ENCODE measurements at places on chromosomes 2 and 18.

DNA sequence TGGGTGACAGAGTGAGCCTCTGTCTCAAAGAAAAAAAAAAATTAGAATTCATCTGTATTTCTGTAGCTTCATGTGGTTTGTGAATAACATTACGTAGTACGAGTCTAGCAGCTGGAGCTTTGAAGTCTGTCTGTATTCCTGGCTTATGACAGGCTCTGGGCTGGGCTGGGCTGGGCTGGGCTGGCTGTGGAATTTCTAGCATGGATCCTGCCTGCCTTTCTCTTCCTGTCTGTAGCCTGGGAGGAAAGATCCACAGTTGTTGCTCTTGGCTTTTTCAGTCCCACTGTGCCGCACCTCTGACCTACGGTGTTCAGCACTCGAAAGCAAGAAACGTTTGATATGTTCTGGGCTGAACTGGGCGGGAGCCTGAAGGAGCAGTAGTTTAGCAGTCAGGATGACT, 55.4 kb downstream of the BOLA3 start:
- DNase-seq: no peak

DNA sequence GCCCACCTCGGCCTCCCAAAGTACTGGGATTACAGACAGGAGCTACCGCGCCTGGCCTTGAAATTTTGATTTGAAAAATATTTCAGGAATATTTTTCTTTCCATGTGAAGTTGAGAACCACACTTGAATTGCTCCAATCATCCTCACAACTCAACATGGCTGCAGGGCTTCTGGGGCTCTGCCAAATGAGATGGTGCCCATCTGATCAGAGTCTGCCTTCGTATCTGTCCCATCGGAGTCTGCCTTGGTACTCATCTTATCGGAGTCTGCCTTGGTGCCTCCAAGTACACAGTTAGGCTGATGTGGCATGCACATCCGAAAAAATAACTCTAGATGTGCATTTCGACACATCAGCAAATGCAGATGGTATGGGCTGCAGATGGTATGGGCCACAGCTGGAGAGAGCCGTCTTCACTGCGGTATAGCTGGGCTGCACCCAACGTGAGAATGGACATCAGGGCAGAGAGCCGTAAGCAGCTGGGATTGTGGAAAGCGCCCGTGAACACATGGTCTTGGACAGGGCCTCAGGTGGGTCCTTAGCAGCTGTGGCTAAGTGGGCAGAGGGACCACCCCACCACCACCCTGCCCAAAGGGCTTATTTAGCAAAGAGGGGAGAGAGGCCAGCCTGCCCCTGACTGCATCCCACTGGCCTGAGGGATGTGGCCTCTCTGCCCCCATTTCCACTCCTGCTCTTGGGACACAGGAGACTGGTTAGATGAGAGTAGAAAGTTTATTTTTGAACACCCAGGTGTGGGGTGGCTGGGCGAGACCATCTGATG, 52.1 kb upstream of the RBM44 start:
- DNase-seq: no peak

GRCh38 chr2:85132834-85133637, at the start of gene TCF7L1:
TSS of gene TCF7L1 (plus strand) at chr2:85133392. CDS start at chr2:85133685, 293 bp downstream.
- DNase-seq: peak; percentile 46

- peak; percentile 54 for DNase-seq
These were observed 10.8 kb upstream of the ERMN start for GRCh38 chr2:157336137-157337010.

DNA sequence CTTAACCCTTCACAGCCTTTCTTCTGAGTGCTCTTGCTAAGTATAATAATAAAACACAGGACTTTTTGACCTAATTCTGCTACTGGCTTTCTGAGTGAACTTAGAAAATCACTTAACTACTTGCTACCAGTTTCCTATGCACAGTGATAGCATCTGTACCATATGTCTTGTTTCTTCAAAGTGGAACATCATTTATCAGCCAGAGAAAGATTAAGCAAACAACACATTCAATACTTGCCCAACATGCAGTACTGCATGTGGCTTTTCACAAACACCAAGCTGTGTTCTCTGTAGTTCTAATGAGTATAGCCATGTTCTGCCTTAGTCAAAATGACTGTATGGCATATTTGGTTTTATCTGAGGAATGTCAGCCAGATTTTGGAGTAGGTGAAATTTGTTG, 1286.6 kb upstream of the ZEB2 start:
- no peak for DNase-seq

- peak; percentile 69 for DNase-seq
These were observed 421 bp upstream of the NAB1 start for GRCh38 chr2:190648289-190649034.

DNA sequence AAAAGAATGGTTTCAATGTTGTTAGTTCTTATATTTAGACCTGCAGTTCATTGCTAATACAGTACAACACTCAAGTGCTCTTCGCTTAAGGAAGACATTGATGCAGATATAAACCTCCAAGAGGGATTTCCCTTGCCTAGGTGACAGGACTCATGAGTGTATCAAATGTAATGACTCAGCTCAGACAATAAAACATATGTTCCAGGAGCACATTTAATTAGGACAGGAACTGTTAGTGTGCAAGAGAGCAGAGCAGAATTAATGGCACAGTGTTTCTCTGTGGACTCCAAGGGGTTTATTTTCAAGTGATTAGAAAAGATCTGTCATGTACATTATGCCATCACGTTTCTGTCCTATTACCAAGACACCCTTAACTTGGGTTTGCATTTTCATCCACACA, 375.0 kb downstream of the LRRTM4 start:
- peak; percentile 73 for DNase-seq

DNA sequence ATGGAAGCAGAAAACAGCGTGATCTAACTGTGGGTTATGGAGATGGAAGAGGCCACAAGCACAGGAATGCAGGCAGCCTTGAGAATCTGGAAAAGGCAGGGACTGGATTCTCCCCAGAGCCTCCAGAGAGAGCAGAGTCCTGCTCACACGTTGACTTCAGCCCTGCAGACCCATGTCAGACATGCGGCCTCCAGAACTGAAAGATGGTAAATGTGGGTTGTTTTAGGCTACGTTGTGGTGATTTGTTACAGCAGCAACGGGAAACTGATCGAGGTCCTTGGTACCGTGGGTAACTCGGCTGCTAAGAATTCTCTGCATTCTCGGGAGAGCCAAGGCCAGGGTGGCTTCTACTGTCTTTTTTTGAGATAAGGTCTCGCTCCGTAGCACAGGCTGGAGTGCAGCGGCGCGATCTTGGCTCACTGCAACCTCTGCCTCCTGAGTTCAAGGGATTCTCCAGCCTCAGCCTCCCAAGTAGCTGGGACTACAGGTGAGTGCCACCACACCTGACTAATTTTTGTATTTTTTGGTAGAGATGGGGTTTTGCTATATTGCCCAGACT, 97.1 kb downstream of the ACKR3 start:
- no peak for DNase-seq

DNA sequence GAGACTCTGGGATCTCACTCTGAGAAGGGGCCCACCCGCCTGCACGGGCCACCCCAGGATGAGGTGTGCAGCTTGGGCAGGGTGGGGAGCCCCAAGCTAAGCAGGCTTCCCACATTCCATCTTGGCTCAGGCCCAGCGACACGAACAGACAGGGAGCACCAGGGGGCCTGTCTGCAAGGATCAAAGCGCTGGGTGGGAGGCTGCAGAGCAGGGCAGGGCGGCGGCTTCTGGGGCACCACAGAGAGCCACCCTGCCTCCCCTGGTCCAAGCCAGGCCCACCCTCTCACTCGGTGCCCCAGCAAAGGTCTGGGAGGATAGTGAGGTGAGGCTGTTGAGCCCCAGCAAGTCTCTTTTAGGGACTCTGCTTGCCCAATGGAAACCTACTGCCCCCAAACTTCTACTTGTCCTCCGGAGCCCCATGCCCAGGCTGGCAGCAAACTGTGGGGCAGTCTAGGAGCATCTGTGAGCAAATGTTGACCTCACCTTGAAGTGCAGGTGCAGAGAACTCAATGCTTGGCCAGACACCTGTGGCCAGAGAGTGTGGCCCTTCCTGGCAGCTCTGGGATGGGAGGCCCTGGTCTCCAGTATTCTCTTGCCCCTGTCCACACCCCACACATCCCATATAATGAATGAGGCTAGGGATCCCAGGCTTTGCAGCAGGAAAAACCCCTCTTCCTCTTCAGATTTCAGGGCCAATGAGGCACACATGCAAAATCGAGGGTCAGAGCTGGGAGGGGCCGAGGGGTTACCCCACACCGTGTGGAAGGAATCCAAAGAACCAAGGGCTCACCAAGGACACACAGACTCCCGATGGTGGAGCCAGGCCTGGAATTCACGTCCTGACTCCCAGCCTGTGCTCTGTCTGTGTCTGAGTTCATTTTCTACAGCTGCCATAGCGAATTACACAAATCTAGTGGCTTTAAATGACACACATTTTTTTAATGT, 18.8 kb upstream of the GLI2 start:
- no peak for DNase-seq

DNA sequence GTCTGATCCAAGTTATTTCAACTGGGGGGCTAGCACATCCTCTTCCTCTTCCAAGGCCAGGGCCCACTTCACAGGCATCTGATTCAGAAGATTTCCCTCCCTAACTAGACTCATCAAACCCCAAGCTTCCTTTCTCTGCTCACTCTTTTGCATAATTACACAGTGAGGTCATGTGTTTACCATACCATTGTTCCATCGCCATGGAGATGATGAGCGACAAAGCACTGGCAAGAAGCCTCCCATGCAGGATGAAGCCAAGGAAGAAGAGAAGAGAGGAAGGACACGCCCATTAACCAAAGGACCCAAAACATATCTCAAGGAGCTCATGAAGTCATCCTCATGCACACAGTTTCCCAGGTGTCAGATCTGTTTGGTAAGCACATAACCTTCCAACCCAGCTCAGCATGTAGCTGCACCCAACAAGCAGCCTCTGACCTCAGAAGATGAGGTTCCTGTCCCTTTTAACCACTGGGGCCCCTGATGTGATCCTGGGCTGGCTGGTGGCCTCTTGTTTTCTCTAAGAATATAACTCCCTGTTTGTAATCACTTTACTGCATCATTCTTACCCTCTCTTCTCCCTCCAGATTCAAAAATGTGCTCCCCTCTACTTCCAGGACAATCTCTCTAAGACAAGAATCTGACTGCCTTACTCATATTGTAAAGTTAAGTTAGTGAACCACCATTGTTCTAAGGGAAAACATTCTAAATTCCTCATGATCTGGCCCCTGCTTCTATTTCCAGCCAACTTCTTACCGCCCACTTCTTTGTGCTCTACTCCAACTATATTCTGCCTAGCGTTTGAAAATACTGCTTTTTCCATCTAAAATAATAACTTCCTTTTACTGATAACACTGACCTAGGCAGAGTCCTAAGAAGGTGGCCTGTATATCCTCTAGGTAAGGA, 190.1 kb downstream of the TTC32 start:
- DNase-seq: no peak

GRCh38 chr2:207525296-207525695, 4.5 kb upstream of the CREB1 start:
- DNase-seq: no peak

DNA sequence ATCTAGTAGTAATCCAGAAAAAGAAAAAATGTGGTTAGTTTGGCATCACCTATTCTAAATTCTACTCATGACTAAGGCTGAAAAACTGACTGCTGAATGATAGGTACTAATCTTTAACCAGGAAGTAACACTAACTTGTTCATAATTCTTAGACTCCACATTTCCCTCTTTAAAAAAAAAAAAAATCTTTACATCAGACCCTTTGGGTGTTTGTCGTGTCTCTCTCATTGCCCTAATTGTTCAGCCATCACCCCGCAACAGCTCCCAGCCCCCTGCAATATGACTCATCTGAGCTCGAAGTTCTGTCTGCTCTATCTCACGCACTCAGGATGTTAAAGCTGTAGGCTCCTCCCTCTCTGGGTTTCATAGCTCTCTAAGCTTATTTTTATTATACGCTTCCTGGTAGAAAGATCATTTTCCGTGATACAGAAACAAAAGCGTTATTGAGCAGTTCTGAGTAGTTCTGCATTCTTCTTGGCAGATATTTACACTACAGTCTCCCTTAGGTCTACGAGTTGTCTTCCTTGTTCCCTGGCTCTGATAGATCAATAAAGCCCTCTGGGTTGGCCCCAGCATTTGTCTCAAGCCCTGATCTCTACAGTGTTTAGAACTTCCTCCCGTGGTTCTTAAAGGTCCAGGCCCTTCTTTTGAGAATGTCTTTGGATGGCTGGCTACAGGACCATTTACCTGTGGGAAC, 95.6 kb downstream of the TNFRSF11A start:
- DNase-seq: no peak

- DNase-seq: no peak
These were observed 6.9 kb upstream of the CXCR4 start for GRCh38 chr2:136124805-136125204.

DNA sequence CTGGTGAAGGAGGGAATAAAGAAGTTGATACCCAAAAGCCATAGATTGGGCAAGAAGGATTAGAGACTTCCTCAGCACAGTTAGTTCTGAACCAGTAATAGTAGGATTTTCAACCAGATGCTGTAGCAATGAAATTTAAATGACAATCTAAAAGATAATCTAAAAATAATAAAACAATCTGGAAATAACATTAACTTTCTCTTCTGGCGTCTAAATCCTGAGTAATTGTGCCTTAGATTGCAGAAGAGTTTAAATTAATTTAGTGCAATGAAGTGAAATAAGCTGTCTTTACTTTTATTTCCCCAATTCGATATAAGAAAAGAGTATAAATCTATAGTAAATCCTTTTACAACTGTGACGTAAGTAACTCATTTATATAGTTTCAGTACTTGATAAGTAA, 186.8 kb upstream of the DOK6 start:
- DNase-seq: no peak

GRCh38 chr18:9712611-9713010, 4.5 kb downstream of the RAB31 start:
- DNase-seq: no peak

GRCh38 chr2:236876642-236877041, 209.0 kb upstream of the COPS8 start:
- no peak for DNase-seq

GRCh38 chr2:211900000-211900399, 638.6 kb downstream of the ERBB4 start:
- DNase-seq: no peak

- DNase-seq: no peak
These were observed 286.7 kb upstream of the LRRTM1 start for GRCh38 chr2:80591233-80591632.

GRCh38 chr18:37631422-37631821, 65.8 kb upstream of the CELF4 start:
- DNase-seq: no peak

- no peak for DNase-seq
These were observed 868.7 kb downstream of the BCL11A start for GRCh38 chr2:59684771-59685166.

Data from NCI-H1694 treated with DMSO at 0.1 percent for 48 hours (cell line).